ENCODE measurements at places on chromosomes 4 and X.

GRCh38 chr4:4655901-4656300 lies 114.1 kb upstream of the STX18 start:
- DNase-seq = no peak

DNA sequence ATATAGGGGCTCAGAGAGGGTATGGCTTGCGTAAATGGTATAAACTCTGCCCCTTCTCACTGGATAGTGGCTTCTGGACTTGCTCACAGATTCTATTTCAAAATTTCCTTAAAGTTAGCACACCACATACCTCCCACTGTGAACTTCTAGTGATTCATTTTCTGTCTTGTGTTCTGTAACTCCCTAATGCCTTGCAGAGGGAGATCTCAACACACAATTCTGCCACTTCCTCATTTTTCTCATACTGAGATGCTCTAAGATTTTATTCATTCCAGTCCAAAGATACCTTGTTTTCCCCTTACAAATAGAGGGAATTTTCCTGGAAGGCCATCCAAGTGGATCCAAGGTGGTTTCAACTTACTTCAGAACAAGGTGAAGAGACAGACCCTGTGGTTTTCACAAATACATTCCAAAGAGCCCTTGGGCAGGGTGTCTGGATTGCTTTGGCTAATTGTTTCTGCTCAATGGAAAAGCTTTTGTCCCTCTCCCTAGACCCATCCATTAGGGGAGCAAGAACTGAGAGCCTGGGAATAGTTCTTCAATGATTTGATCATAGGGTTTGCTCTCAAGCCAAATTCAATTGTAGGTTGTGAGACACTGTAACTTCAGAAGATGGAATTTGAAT lies 52.1 kb upstream of the CAPN6 start:
- DNase-seq = no peak

- DNase-seq = no peak
These were observed 131.1 kb upstream of the SCML1 start for GRCh38 chrX:17606231-17606630.

GRCh38 chrX:55488593-55489313 lies 895 bp downstream of the USP51 start:
- DNase-seq = no peak

- DNase-seq = no peak
These were observed 27.3 kb downstream of the WDR1 start for GRCh38 chr4:10089346-10089745.

DNA sequence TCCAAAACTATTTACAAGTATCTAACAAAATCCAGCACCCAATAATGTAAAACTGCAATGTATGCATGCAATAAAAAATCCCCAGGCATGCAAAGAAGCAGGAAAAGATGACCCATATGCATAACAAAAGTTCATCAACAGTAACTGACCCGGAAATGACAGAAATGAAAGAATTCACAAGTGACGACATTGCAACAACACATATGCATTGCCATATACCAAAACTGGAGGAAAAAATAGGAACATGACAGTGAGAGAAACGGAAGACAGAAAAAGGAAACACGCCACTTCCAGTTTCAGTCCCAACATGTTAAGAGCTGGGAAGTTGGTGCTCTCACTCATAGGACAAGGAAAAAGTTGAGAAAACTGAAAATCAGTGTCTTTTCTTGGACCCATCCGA lies 154.6 kb downstream of the EVC2 start:
- no peak for DNase-seq

- DNase-seq = no peak
These were observed 247.2 kb downstream of the PALLD start for GRCh38 chr4:168744021-168744420.

GRCh38 chr4:169164669-169165415 lies 105.9 kb downstream of the SH3RF1 start:
- no peak for DNase-seq

- no peak for DNase-seq
These were observed 16.8 kb upstream of the C4orf51 start for GRCh38 chr4:145663194-145663593.

GRCh38 chrX:11296051-11296450 lies 2.8 kb downstream of the AMELX start:
- DNase-seq = no peak

GRCh38 chrX:133384454-133384853 lies 30.8 kb downstream of the GPC4 start:
- DNase-seq = no peak

All from stimulated activated CD8-positive, alpha-beta memory T cell treated with anti-CD3 and anti-CD28 coated beads, Interleukin-15, amount 100 ng/mL, for 24 hours (primary cell).